ENCODE measurements at places on chromosomes 3 and 15. TPM values are rescaled to one million over a fixed set of nuclear protein-coding genes. Genes with fewer than 3 reads are reported as not detected.

The GHSR gene
- not detected for polyA plus RNA-seq

The CCR5 gene
- not detected for polyA plus RNA-seq

The MESP2 gene
- 0.57 TPM for polyA plus RNA-seq

The COMMD2 gene
- 20.5 TPM for polyA plus RNA-seq

The CSPG4 gene
- 0.06 TPM for polyA plus RNA-seq

The SUCNR1 gene
- polyA plus RNA-seq, result 0.28 TPM

The TSPAN3 gene
- polyA plus RNA-seq, result 362 TPM

The DNASE1L3 gene
- not detected for polyA plus RNA-seq

The CYP1A1 gene
- 0.62 TPM for polyA plus RNA-seq

The TLR9 gene
- polyA plus RNA-seq, result not detected

The ZNF80 gene
- polyA plus RNA-seq, result not detected

The CIDEC gene
- 2.8 TPM for polyA plus RNA-seq

The OSTN gene
- not detected for polyA plus RNA-seq

The TMEM207 gene
- not detected for polyA plus RNA-seq

The NRROS gene
- polyA plus RNA-seq, result not detected

The PLSCR4 gene
- 10.1 TPM for polyA plus RNA-seq

The ARRDC4 gene
- 0.15 TPM for polyA plus RNA-seq

The CSTA gene
- 0.41 TPM for polyA plus RNA-seq

The LIPC gene
- polyA plus RNA-seq, result 0.34 TPM

The PSTPIP1 gene
- polyA plus RNA-seq, result not detected

The RAD51 gene
- polyA plus RNA-seq, result 16.5 TPM

The POPDC2 gene
- 0.54 TPM for polyA plus RNA-seq

The TGM5 gene
- not detected for polyA plus RNA-seq

The CCR1 gene
- polyA plus RNA-seq, result not detected

The ECE2 gene
- polyA plus RNA-seq, result not detected

The GCSAM gene
- polyA plus RNA-seq, result not detected

The CCDC39 gene
- polyA plus RNA-seq, result not detected

The FBXW12 gene
- polyA plus RNA-seq, result not detected

The GOLGA6L4 gene
- 1.8 TPM for polyA plus RNA-seq

The RTP4 gene
- not detected for polyA plus RNA-seq

The DUOX1 gene
- polyA plus RNA-seq, result not detected

The FES gene
- polyA plus RNA-seq, result 0.45 TPM

The GPR149 gene
- not detected for polyA plus RNA-seq

The HIGD2B gene
- not detected for polyA plus RNA-seq

The ARF4 gene
- 136 TPM for polyA plus RNA-seq

The GOLGA8T gene
- 2.1 TPM for polyA plus RNA-seq

The GMNC gene
- polyA plus RNA-seq, result not detected

The PARP9 gene
- polyA plus RNA-seq, result 5.1 TPM

The TRAT1 gene
- polyA plus RNA-seq, result not detected

The PLSCR5 gene
- polyA plus RNA-seq, result not detected

The PLCH1 gene
- polyA plus RNA-seq, result 2.1 TPM
